ENCODE measurements at places on chromosomes 7 and 10.

GRCh38 chr7:120949393-120949911 is 1.1 kb upstream of the ING3 start:
- DNase-seq = peak; percentile 33

GRCh38 chr10:70437721-70438120 is 3.8 kb downstream of the NODAL start:
- no peak for DNase-seq

GRCh38 chr7:101770466-101770865 is 47.0 kb upstream of the CUX1 start:
- DNase-seq = no peak

DNA sequence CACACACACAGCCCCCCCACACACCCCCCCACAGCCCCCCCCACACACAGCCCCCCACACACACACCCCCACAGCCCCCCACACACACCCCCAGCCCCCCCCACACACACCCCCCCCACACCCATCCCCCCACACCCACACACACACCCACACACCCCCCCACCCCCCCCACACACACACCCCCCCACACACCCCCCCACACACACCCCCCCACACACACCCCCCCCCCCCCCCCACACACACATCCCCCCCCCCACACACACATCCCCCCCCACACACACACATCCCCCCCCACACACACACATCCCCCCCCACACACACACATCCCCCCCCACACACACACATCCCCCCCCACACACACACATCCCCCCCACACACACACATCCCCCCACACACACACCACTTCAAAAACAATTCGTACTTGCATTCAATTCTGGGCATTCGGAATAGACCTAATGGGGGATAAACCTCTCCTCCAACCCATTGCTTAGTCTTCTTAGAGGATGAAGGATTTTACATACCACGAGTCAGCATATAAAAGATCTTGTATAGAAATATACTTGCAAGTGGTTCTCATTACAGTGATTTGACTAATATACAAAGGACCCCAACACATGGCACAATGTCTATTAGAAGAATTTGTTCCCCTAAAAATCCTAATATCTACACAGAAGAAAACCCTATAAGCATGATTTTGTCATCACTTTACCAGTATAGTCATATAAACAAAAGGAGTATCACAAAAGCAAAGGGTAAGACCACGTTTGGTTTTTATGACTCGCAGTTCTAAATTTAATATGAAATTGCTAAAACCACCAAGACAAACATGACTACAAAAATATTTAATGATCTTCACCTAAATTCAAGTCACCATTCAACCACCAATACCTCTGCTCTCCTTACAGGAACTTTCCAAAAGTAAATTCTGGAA is 80.9 kb downstream of the DIP2C start:
- DNase-seq = no peak

DNA sequence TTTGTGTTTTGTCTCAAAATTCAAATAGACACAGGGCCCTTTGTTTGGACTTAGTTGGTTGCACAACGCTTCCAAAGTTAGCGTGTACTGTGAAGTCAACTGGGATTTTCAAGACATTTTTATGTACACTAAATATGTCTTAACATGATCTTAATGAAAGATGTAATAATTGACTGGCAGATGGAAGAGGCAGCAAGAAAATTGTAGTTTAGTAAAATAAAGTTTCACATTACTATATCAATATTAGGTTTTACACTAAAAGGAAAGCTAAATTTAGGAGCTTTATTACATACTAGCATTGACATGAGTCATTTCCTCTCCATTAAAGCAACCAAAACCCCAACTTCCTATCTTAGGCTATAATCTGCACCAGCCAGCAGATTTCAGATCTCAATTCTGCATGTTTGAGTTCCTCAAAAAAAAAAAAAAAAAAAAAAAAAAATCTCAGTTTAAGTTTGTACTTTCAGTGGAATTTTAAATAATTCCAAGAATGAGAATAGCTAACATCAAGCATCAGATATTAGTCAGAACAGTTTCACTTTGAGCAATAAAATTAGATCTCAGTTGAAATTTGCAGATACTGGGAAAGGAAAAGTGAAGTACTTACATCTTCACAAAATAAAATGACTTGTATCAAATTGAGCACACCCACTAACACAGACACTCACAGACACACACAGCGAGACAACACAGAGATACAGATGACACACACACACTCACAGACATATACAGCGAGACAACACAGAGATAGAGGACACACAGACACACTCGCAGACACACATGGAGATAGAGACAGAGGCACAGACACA is 346.6 kb upstream of the KLF6 start:
- peak; percentile 86 for DNase-seq
